Choroid plexus epithelial cell (primary cell): ENCODE measurements at places on chromosomes 16 and 17.

DNA sequence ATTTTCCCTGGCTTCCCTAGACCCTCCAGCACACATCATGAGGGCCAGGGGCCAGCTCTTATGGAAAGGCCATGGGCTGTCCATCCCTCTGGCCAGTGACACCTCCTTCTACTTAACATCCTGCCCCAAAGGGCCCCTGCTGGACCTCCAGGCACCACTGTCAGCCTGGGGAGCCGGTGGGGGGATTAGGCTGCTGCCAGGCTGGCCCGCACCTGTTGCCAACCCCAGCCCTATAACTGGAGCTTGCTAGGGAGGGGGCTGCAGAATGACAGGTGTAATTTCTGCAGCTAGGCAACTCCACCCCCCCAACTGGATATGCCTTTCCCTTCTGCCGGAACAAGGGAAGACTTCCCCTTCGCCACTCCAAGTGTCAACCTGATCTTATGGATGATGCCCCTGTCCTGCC lies 12.5 kb downstream of the RARA start:
- no peak for DNase-seq

- peak; percentile 76 for DNase-seq
Observed at GRCh38 chr16:89319886-89320781, 102.6 kb downstream of the ZNF778 start.

GRCh38 chr17:82236142-82236971 lies 7.5 kb downstream of the SLC16A3 start:
- peak; percentile 92 for DNase-seq

GRCh38 chr16:66418165-66418962 lies 8.7 kb upstream of the BEAN1 start:
- no peak for DNase-seq

DNA sequence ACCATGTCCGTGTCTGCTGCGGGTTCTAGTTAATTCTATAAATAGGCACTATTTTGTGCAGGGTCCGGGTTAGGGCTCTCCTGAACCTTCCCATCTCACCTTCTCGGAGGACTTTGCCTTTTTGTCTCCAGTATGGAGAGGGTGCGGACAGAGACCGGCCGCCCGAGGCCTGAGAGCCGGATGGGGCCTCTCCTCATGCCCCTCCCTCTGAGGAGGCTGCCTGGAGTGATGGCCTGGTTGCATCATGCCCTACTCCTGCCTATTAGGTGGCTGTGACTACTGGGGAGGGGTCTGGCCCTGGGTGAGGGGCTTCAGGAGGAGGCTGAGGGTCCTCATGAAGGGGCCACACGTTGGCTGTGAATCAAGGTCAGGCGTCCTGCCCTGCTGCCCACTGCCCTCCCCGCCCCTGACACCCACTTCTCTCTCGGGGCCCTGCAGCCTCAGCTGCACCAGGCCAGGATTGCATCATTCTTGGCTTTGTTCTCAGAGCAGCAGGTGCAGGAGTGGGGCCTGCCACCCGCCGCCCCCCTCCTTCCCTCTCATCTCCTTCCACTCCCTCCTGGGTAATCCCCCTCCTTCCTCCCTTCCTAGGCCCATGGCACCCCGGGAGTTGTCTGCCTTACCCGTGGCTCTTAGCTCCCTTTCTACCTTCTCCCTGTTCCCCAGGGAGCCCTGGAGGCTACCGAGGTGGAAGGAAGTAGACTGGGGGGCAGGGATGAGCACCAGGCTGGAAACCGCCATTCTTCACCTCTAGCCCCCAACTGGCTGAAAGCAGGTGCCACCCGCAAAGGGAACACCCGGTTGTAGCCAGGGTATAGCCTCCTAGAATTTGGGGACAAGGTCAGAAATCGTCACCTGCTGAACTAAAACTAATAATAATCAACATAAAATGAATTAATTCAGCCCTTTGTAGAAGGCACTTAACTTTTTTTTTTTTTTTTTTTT lies 12.7 kb upstream of the ARHGAP23 start:
- peak; percentile 72 for DNase-seq

- no peak for DNase-seq
Observed at GRCh38 chr17:7406235-7406825, 1.3 kb upstream of the NLGN2 start.

DNA sequence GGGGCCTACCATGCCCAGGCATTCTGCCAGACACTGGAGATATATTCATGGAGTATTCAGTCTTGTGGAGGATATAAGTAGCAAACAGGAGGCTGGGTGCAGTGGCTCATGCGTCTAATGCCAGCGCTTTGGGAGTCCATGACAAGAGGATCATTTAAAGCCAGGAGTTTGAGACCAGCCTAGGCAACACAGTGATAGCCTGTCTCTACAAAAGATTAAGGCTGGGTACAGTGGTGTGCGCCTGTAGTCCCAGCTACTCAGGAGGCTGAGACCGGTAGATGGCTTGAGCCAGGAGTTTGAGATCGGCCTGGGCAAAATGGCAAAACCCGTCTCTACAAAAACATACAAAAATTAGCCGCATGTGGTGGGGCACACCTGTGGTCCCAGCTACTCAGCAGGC lies 37.7 kb upstream of the CDH3 start:
- no peak for DNase-seq

GRCh38 chr17:65626451-65626850 lies 65.0 kb upstream of the AXIN2 start:
- no peak for DNase-seq

DNA sequence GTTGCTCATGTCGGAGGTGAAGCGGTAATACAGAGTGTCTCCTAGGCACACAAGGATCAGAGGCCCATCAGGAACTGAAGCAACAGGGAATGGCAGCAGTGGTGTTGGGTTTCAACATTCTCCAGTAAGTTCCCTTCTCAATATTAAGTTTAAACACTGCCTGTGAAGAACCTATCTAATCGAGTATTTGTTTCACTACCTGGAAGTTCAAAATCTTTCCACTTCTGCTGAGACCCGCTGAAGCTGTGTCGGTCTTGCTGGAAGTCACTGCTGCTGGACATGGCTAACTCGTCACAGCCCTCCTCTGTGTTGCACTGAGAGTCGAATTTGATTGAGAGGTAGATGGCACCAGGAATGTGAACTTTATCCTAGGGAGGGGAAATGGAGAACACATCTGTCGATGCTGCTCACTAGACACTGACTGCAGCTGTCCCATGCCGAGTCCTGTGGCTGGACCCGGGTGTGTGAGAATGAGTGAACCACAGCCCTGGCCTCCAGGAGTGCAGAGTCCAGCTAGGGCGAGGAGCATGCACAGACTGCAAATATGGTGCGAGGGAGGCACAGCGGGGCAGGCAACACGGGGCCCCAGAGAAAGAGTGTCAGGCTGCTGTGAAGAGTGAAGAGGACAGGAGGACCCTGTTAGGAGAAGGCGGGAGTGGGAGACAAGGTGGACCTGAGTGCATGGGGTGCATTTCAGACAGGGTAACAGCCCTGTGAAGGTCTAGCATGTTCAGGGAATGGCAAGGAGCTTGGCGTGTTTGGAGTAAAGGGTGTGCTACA lies 50.1 kb upstream of the ATP2A3 start:
- no peak for DNase-seq

GRCh38 chr16:62462971-62463370 lies 426.7 kb upstream of the CDH8 start:
- no peak for DNase-seq

DNA sequence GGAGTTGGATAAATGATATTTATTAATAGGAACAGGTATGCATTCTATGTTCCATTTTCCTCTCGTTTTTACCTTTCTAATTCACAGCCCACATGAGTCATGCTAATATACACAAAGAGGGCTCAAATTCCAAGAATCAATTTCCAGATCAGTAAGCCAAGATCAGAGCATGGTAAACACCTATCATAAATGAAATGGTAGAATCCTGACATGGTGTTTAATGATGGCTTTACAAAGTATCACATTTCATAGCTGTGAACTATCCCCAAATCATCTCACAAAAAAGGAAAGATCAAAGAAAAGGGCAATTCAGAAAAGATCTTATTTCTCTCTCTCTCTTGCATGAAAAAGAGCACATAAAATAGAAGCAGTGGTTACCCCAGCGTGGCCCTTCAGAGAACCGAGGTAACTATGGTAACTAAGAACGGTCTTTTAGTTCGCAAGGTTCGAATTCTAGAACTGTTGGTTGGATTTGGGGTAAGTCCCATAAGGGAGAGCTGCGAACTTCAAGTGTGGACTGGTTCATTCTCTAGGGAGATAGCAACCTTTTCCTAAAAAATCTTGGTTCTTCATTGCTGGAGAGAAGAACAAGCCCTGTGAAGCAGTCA lies 73.0 kb downstream of the MARCHF10 start:
- DNase-seq: no peak

DNA sequence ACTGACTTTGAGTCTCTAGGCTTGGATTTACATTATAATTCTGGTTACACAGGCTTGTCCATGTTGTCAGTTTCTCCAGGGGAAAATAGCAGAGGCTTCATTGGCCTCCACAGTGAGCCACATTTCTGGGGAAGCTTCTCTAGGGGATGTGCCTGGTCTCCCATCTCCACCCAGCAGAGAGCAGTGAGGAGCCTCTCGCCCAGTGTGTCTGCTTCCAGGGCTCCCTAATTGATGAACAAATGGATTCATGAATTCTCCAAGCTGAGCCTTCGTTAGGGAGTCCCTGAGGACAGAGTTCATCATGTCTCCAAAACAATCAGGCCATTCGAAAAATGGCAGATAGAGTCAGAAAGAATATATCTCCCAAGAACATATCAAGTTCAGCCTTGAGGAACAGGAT lies 162.4 kb upstream of the TOX3 start:
- DNase-seq: no peak

DNA sequence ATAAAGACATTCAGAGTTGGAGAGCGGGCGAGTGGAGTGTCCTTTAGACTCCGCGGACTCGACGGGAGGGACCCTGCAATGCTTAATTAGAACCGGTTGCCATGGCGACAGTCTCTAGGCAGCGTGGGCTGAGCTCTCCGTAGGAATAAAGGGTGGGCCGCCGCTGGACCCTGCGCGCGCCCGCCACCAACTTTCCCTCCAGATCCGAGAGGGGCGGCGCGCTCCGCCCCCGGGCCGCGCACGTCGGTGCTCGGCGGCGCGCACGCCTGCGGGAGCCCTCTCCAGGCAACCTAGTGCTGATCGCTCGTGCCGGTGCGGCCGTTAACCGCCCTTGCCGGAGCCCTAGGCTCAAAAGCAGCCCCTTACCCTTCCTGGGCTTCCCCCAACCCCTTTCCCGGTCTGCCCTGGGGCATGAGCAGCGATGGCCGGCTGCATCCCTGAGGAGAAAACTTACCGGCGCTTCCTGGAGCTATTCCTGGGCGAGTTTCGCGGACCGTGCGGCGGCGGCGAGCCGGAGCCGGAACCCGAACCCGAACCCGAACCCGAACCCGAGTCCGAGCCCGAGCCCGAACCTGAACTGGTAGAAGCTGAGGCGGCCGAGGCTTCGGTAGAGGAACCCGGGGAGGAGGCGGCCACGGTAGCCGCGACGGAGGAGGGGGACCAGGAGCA lies at the start of gene PPM1E:
TSS of gene PPM1E (plus strand) at position 278 of the 669 bp plus-strand sequence.
- peak; percentile 44 for DNase-seq
